ENCODE measurements at places on chromosomes 5 and 9.

DNA sequence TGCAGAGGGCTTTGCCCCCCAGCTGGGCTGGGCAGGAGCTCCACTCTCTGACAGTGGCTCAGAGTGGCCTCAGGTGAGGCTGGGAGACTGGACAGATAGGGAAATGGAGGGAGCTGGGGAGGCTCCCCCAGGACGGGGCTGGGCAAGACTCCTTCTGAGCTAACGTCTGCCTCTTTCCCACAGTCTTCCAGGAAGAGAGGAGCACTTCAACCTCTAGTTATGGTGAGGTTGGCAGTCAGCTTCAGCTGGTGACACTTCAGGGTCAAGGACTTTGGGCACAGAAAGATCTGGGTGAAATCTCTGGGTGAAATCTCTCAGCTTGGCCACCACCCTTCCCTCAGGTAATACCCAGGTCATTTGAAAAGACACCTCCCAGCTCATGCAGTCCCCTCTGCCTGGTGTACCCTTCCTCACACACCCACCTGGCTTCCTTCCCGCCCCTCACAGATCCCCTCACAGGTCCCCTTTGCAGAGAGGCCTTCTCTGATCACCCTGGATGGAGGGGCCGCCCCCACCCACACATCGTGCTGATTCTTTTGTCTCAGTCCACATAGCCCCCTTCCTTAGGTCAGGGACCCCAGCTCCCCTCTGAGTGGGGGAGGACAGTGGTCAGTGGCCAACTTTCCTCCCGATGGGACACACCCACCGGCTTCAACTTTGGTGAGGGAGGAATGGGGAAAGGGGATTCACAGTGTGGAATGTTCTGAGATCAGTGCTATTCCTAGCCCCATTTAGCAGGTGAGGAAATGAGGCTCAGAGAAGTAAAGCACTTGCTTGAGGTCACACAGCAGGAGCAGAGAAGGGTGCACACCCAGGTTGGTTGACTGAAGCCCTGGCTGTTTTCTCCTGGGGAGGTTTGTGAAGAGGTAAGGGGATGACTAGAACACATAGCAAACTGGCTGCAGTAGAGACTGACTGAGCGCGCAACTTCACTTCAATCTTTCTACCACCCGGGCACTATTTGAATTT lies 15.8 kb upstream of the NEURL1B start:
- no peak for DNase-seq

GRCh38 chr5:90767710-90768109 lies 209.1 kb downstream of the ADGRV1 start:
- DNase-seq, result no peak

DNA sequence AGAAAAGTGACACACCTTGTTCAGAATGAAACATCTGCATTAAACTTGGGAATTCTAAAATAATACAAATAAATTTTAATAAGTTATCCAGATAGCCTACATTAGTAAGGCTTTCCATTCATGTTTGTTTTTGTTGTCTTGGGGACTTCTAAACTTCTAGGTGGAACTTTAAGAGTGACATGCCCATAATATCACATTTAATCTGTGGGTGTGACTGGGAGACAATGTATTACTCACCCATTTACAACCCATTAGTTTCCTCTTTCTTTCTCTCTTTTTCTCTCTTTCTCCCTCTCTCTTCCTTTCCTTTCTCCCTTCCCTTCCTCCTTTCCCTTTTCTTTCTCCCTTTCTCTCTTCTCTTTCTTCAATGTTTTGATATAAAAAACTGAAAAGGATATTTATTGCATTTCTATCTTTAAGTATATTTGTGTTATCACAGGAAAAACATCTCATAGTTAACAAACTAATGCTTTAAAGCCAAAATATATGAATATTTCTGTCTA lies 12.5 kb upstream of the PTGER4 start:
- DNase-seq, result no peak

- no peak for DNase-seq
Observed at GRCh38 chr9:468766-469426, 254.2 kb downstream of the DOCK8 start.

DNA sequence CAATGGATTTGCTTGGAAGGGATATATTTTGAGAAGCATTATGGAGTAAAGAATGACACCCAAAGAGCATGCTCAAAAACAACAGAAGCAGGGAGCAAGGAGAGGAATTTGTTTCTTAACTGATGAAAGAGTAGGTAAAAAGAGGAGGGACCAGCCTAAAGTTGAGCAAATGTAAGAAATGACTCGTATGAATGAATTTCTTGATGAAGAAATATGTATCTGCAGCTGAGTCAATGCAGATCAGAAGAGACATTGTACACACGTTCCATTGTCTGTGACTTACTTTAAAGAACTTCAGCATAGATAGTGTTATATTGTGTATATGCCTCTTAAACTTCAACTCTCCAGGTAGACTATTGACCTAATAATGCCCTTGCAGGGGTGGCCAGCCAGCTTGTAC lies 112.7 kb upstream of the NREP start:
- no peak for DNase-seq

- no peak for DNase-seq
Observed at GRCh38 chr5:77312413-77312812, 101.9 kb downstream of the PDE8B start.

- DNase-seq, result no peak
Observed at GRCh38 chr5:125198270-125198974, 452.0 kb upstream of the ZNF608 start.

DNA sequence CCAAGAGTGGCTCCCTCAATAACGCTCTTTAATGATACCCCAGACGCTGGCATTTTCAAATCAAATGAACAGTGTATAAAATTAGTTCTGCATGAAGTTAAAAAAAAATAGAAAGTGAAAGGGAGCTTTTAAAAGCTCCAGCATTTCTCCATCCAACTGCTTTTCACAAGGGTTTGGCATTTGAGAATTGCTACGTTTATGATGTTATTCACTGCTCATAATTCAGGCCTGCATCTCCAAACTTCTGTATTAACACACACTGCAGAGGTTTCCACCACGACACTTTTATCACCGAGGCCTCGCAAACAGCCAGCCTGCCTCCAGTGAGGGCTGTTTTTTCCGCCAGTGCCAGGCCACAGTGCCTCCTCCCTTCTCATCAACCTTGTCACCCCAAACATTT lies 205.5 kb upstream of the EFNA5 start:
- no peak for DNase-seq

All from GF-D8 (cell line).